NCI-H1048 (cell line): ENCODE measurements at places on chromosomes 6 and 20.

GRCh38 chr6:30882759-30883684, 1.3 kb upstream of the DDR1 start:
- DNase-seq = peak; percentile 32

DNA sequence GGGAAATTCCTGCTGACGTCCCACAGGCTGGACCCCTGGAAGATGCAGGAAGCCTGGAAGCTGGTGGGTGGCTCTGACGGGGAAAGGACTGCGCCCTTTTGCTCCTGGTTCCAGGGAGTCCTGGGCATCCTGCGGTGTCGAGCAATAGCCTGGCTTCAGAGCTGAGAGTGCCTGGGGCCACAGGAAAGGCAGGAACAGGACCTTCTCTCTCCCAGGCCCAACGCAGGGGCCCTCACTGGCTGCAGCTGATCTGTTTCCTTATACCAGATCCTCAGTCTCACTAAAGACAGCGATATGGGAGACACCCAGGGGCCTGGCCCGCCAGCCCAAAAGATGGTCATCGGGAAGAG, 1.4 kb downstream of the B3GALT4 start:
- no peak for DNase-seq

- DNase-seq = no peak
Measured at GRCh38 chr20:45873409-45874103, 7.5 kb upstream of the ZSWIM1 start.

GRCh38 chr20:14951105-14951504, 613.7 kb upstream of the FLRT3 start:
- DNase-seq = no peak

GRCh38 chr6:95078457-95078856, 498.9 kb upstream of the MANEA start:
- DNase-seq = no peak

DNA sequence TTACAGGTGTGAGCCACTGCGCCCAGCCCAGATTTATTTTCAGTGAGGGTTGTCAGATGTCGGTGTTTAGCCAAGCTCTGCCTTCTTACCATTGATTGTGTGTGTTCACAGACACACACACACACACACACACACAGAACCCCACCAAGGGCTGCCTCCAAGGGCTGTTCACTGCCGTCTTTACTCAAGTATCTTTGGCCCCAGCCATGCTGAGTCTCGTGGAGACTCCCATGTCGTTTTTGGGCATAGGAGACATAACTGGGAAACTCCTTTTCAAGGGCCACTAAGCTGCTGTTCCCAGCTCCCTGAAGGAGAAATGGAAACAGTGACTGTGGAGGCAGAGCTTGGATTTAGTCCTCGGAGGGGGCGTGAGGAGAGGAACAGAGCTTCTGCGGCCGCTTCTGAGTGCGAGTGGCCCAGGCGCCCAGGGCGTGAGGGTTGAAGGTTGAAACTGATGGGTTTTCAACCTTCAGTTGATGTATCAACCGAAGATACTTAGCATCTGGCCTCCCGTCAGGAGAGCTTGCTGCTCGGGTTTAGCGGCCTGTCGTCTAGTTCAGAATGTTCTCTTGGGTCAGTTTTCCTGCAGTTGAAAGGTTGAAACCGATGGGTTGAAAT, 243.6 kb downstream of the TTLL2 start:
- DNase-seq = no peak

GRCh38 chr20:10609770-10610169, 64.0 kb downstream of the JAG1 start:
- no peak for DNase-seq

DNA sequence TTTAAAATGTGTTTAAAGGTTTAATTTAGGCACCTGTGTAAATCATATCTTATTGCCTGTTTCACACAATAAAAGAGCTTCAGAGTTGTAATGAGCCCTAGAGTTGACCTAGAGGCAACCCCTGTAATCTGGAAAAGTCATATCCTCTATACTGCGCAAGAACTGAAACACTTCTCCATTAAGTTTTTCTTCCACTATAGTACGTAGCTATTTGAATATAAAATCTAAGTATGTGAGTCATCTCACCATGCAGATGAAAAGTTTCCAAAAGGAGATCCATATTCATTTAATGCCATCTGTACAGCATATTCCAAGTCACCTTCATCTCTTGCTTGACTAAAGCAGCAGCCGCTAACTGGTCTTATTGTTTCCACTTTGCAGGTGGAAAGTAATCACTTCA, 26.0 kb upstream of the TAAR1 start:
- no peak for DNase-seq

- DNase-seq = no peak
Measured at GRCh38 chr20:52959125-52959524, 13.0 kb upstream of the TSHZ2 start.

DNA sequence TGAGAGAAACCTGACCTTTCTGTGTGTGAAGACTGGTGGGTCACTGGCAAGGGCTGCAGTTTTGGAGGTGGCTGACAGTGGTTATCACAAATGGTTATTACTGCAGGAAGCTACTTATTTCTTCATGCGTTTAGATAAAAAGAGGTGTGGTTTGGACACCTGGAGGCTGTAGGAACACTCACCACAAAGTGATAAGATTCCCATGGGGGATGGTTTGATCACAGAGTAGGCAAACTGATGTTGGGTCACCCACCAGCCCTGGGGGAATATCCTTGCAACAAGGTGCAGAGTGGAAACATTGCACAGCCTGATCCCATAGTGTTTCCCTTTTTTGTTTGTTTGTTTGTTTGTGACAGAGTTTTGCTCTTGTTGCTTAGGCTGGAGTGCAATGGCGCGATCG, 33.9 kb upstream of the RNGTT start:
- DNase-seq = no peak

- DNase-seq = no peak
Measured at GRCh38 chr20:4435225-4435624, 286.5 kb upstream of the PRND start.

DNA sequence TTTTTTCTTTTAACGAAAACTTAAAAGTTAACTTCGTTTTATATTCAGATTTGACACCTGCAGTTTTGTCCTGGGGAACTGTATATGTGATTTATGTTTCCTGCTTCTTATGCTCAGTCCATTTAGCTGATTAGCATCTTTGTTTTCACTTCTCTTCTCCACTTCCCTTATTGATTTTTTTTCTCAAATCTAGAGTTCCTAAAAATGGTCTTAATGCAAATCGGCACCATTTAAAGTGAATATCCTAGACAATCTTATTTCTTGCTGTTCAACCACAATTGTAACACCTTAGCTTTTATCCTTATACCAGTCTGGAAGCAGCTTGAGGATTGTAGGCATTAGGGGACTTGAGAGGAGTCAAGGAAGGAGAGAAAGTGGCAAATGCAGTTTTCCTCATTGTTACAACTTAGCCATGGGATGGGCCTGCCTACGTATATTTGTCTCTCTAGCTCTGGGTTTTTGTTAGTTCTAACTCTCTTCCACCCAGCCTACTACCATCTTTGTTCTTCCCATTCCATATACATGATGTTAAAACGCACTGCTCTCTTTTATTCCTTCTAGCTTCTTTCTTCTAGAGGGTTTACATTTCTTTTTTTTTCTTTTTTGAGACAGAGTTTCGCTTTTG, 8.5 kb downstream of the QRSL1 start:
- DNase-seq = no peak

GRCh38 chr6:43476746-43477145, 624 bp upstream of the TJAP1 start:
- DNase-seq = no peak

DNA sequence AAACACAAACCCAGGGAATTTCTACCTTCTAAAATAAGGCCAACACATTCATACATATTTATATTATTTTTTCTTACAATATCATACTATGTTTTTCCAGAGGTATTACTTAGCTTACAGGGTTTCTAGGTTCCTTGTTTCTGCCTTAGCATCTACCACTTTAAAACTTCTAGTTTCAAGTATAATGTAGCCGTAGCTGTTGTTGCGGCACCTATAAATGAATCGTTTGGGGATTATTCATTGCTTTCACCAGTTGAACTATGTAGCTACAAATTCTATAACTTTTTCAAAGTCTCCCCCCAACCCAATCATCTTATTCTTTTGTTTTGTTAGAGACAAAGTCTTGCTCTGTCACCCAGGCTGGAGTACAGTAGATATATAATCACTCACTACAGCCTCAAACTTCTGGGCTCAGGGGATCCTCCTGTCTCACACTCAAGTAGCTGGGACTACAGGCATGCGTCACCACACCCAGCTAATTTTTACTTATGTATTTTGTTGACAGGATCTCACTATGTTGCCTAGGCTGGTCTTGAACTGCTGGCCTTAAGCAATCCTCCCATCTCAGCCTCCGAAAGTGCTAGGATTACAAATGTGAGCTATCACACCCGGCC, 43.9 kb downstream of the TNFAIP3 start:
- DNase-seq = no peak

DNA sequence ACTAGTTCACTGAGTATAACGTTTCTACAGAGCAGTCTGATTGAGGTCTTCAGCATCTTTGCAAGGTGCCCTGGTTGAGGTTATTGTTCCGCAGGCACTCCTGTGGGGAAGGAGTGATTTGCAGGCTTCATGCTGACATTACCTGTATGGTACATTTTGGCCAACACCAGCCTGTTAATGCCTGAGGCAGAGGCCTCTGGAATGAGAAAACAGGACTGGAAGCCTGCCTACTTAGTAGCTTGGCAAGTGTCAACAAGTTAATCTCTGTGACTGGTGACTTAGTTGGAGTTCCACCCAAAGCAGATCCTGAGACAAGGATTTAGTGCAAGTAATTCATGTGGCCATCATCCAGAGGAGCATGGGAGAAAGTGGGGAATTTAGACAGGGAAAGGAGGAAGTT, 24.6 kb downstream of the MAS1 start:
- no peak for DNase-seq

DNA sequence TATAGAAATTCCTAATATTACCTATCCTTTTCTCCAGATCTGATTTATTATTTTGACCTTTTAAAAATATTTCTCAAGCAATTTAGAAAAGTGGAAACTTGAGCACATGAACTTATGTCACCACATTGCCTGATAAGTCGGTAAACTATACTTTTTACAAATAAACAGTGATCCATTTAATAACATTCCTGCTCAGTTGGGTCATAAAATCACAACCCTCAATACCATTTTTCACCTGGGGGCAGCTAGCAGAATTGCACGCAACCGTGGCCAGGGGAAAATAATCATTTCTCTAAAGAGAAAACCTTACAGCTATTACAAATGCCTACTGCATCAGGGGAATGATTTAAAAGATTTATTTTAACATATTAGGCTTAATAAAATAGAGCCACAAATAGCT, 614.5 kb downstream of the PHF3 start:
- no peak for DNase-seq

DNA sequence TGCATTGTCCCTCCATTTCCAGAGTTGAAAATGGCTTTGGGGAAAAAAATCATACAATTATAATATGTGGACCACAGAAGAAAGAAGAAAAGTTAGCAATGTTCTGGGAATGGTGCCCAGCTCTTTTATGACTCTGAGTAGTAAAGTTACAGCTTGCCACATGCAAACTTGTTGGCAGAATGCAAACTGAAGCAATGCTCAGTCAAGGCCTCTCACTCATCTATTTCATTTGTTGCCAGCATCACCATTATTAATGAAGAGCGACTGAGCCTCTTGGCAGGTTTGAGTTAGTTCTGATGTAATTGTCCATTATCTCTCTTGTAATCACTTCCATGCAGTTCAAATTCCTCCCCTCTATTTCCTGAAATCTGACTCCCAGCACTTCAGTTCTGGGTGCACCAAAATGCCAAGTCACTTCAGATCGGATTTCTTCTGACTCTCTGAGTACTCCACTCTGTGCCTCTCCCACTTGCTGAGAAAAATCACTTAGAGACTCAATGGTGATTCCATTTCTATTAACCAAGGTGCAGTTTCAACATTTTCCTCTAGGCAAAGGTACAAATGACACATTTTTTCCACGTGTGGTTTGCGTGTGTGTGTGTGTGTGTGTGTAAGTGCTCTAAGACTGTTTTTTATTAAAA, 154.4 kb upstream of the STMND1 start:
- DNase-seq = no peak

- DNase-seq = no peak
Measured at GRCh38 chr6:150269857-150270223, 99.0 kb upstream of the IYD start.

DNA sequence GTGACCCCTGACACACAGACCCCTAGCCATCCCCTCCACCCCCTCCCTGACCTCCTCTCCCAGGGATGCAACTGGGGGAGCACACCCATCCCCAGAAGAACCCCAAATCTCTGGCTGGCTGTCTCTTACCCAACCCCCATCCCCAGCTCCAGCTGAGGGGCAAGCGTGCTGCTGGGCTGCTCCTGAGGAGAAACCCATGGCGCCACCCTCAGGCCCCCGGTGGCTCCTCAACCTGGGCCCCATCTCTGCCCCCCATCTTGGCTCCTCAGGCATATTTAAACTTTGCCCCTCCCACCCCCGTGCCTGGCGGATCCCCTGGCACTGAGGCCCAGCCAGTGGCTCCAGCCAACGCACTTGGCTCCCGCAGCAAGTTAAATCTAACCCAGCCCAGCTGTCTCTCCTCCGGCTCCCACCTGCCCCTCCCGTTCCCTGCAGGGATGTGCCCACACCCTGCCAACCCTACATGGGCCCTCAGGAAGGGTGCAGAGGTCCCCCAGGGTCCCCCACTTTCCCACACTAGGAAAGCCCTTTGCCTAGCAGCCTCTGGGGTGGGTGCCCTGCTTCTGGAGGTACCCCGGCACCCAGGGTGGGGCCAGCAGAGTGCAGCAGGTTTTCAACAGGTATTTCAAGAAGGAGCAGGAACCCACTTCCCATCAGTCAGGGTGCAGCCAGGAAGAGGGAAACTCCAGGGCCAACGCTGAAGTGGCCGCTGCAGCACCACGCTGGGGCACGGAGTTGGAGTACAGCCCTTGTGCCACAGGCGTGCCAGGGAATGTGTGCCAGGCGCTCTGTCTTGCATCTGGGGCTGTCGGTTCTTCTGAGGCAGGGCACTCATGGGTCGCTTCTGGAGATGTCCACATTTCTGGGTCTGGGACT, 5.3 kb upstream of the OSBPL2 start:
- DNase-seq = no peak

DNA sequence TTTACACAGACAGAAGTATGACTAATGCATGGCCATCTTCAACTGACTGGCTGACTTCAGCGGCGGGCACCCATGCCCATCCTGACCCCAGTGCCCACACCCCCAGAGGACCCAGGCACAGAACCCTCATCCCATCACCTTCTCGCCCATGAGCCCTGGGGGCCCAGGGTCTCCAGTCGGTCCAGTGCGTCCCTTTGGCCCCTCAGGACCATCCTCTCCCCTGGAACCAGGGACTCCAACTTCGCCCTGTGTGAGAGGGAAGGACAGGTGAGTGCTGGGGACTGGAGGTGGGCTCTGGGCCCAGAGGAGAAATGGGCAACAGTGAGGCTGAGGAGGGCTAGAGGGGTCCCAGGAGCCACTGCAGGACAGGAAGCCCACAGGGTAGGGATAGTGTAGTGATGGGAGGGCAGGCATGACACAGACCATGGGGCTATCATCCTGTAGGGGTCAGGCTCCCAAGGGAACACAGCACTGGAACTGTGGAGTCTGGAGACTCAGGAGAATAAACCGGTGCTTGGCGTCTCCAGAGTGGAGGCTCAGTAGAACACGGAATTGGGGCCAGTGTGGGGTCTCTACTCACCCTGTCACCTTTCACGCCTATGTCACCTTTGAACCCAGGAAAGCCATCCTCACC, 16.7 kb downstream of the COL11A2 start:
- no peak for DNase-seq

GRCh38 chr20:10951216-10951615, 277.4 kb upstream of the JAG1 start:
- DNase-seq = no peak

- DNase-seq = no peak
Measured at GRCh38 chr6:147016440-147016839, 187.8 kb upstream of the STXBP5 start.
